ENCODE measurements at places on chromosomes 2 and 18.

- DNase-seq, result no peak
Observed at GRCh38 chr2:85901155-85901554, 12.4 kb upstream of the ST3GAL5 start.

GRCh38 chr2:128604045-128604444, 285.4 kb upstream of the HS6ST1 start:
- DNase-seq, result peak; percentile 2

DNA sequence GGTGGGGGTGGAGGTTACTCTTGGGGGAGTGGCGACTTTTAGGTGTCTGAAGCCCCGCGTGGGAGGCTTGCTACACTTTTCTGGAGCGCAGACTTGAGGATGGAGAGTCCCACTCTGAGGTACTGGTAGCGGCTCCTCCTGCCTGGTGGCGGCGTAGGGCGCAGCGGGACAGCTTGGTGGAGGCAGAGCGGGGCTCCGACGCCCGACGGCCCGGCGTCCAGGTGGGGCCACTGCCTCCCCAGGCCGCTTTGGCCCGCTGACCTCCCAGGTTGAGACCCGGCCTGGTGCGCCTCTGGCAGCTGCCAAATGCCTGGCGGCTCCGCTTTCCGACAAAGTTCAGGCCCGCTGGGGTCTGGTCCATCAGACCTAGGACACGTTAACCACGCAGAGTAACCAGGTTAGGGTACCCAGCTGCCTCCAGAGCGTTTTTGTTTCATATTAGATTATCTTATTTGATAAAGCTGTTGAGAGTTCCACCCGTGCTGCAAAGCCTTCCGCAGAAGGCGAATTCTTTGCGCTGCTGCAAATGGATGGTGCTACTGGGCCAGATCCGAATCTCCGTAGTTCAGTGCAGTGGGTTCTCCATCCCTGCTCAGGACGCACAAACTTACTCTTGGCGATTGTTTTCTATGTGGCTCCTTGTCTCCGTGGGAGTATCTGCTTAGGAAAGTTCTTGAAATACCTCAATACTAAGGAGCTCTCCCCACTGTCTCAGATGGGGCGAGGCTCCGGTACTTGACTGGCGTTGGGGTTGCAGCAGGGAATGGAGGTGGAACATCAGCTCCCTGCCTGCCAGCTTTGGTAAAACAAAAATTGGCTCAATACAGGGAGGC, 405.9 kb downstream of the XIRP2 start:
- peak; percentile 34 for DNase-seq

- DNase-seq, result no peak
Observed at GRCh38 chr2:21303876-21304275, 180.1 kb downstream of the TDRD15 start.

GRCh38 chr2:146131785-146132184, 1611.9 kb upstream of the ZEB2 start:
- DNase-seq, result no peak

GRCh38 chr2:12083713-12084419, 337.4 kb downstream of the LPIN1 start:
- DNase-seq, result no peak

DNA sequence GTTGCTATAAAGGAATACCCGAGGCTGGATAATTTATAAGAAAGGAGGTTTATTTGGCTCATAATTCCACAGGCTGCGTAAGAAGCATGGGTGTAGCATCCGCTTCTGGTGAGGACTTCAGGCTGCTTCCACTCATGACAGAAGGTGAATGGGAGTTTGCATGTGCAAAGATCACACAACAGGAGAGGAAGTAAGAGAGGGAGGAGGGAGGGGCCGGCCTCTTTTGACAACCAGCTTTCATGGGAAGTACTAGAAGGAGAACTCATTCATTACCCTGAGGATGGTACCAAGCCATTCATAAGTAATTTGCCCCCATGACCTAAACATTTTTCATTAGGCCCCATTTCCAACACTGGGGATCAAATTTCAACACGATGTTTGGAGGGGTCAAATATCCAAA, 386.8 kb upstream of the NETO1 start:
- DNase-seq, result no peak

DNA sequence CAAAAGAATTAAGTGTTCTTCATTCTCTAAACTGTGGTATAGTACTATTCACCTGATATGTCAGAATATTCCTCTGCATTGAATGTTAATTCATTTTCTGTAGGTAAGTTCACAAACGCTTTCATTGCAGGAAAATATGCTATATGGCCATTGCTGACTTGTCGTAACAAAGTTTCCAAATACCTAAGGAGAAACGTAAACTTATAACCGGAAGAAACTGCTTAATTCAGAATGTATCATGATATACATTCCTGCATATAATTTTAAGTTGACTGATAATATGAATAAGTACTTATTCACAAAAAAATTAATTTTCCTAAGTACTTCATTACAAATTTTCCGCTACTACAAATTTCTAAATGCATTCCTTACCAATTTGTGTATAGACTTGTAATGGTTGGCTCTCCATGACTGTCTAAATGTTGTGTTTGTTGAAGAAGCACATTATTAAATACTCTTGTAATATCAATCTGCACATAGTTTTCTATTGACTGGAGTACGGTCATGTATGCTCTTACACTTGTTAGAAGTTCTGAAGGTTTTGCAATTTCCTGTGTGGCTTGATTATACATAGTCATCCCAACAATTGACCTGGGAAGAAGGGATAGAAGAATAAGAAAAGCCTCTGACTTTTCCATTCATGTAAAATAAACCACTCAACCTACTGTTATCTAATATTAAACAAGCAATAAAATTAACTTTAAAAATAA, 85.4 kb downstream of the NCKAP1 start:
- no peak for DNase-seq

GRCh38 chr2:118309946-118310680, 221.8 kb downstream of the INSIG2 start:
- peak; percentile 9 for DNase-seq

GRCh38 chr18:49625021-49625691, 63.3 kb downstream of the LIPG start:
- DNase-seq, result no peak

DNA sequence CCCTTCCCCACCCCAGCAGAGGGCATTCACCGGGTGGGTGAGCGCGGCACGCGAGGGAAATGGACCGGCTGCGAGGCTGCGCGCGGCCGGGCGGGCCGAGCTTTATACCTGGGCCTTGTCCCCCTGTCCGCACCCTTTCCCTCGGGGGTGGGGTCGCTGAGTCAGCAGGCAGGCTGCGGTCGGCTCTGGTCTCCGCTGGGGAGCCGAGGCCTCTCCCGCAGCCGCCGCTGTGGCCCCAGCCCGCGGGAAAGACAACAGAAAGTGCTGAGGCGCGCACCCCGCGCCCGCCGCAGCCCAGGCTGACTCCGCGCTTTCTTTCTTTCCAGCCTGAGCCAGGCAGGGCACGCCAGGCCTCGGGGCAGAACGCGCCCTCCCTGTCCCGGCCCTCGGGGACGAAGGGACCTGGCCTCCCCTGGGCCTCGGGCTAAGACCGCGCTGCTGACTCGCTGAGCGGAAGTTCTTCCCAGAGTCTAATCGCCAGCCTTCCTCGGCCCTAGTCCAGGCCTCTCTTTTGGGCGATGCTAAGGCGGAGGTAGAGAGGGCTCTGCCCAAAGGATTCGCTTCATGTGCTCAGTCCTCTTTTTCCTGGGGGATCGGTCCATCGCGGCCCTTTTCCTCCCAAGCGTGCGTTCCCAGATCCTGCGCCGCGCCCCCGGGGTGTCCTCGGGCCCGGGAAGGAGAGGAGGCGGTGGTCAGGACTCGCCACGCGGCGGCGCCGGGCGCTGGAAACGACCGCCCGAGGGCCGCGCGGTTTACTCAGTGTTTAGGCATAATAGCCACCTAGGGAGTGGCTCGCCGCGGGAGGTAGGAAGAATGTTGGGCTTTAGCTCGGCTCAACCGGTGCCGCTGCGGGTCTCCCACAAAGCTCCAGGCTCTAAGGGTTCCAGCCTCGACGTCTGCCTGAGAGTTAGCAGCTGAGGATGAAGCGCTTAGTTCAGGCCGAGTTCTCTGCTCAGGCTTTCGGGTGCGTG, at the start of gene CRYBA2:
TSS of gene CRYBA2 (minus strand) at position 78 of the 971 bp plus-strand sequence. CDS start 246 bp downstream, outside the sequence.
- DNase-seq, result no peak

GRCh38 chr18:62938006-62938405, 222.7 kb downstream of the PHLPP1 start:
- DNase-seq, result no peak

DNA sequence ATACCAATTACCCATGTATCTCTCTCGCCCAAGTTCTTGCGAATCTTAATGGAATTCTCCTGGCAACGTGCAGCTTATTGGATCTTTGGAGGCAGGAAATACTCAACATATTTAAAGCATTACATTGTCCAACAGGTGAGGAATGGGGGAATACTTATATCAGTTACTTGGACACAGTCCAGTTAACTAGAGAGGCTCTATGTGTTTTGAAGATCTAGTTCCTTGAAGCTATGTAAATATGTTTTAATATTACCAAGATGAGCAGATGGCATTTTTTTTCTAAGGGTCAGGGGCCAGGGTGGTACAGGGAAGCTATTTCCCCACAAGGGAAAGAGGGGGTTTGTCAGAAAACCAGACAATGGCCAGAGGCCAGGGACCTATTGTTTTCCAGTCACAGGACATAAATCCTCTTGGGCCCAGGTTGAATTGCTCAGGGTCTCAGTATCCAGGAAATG, 26.8 kb upstream of the MC5R start:
- DNase-seq, result no peak

DNA sequence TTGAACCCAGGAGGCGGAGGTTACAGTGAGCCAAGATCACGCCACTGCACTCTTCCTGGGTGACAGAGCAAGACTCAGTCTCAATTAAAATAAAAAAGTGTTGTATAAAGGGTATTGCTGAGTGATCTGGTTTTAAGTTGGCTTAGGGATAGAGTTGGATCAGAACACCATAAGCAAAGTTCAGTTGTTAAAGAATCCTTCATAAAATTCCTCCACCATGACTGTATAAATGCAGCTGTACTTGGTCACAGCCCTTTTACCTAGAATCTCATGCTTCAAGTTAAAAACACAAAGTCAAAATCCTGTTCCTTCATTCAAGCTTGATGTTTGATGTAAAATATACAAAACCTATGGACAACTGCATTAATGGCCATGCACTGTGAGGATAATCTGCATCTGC, 33.4 kb upstream of the PNO1 start:
- no peak for DNase-seq

DNA sequence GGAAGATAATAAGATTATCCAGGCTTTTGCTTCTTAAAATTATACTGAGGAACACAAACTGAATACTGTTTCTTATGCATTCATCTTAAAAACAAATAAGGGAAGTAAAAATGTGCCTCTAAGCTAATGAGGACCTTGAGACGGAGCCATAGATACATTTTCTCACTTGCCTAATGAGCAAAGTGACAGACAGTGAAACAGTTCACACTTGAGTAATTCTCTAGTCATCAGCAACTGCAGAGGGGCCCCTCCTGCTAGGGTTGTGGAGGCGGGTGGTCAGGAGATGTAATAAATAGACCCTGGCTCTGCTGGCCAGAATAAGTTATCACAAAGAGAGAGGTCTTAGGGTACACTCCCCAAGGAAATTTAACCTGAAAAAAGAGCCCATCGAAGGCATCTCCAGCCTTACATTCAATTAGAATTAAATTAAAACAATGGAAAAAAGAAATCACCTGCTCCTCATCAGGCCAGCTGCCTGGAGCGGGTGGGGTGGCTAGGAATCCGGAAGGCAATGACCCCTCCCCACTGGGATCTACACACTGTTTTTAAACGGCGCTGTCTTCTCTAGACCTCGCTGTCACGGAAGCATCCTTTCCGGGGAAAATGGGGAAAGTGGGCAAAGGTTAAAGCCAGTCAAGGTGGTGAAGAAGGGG, 32.6 kb upstream of the INSIG2 start:
- DNase-seq, result no peak

DNA sequence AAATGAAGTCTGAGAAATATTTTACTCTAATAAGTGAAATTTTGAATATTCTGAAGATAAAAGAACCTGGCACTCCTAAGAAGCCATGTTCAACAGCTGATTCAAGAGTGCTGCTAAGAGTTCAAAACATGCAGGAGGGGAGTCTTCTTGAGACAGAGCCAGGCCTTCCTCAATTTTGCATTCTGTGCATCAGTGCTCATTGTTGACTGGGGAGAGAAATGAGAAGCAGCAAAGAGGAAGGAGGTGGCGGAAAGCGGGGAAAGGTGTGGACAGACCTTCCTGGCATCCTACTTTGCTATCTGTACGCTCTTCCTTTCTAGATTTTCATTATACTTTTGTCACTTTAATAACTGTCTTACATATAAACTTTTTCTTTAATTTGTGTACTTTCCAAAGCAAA, 29.7 kb upstream of the TXNDC2 start:
- DNase-seq, result no peak

DNA sequence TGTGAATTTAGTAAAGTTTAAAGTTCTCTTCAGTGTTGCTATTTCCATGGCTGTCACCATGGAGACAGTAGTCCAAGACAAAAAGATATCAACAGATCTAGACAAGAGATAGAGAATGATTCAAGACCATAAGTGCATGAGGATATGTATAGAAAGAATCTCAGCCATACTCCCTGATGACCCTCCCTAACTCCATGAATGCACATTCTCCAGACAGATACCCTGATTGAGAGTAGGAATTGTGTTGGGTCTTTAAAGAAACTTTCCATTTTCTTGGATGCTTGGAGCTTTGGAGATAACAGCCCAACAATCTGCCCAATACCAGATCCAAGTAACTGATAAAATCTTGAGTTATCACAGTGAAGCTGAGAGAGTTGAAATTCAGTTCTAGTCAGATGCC, 1601.2 kb upstream of the CELF4 start:
- no peak for DNase-seq

DNA sequence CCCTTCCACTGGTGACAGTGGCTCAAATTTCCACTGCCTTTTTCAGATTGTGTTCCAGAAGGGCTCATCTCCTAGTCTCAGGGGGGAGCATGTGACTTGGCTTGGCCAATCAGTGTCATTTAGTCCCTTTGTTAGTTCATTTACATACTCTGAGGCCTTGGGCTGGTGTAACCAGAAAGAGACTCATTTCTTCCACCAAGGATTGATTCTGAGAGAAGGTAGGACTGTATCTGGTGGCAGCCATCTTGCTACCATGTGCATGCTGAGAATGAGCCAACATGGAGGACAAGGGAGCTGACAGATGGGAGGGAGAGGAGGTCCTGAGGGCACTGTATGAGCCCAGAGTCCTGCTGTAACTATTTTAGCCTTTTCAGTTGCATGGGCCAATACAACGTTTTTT, 191.7 kb downstream of the THSD7B start:
- DNase-seq, result no peak
